CD4-positive, alpha-beta T cell (primary cell): ENCODE measurements at places on chromosomes 6 and 20.

GRCh38 chr6:16409531-16410441 is 171.4 kb downstream of the GMPR start:
- DNase-seq: peak; percentile 44

DNA sequence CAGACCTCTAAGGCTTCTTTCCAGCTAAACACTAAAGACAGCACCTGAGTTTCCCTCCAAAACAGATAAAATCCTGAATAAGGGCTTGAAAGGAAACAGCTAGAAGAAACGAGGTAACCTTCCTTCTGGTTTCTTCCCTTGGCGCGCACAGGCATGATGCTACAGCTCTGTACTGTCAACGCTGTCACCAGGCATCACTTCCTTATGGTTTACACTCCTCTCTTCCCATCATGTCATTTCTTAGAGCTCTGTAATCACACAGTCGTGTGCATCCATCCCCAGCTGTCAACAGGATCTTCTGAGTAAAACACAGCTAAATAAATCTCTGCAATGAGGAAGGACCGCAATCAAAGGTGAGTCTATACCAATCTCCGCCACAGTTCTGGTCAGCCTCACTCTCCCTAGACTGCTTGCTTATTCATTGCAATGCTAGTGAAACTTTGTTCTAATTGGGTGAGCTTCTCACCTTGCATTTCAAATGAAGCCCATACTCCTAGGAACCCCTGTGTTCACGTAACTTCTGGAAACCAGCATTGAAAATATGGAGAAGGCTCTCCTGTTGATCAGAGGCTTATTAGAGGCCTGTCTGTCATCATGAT is 162.6 kb upstream of the DTNBP1 start:
- DNase-seq: no peak

DNA sequence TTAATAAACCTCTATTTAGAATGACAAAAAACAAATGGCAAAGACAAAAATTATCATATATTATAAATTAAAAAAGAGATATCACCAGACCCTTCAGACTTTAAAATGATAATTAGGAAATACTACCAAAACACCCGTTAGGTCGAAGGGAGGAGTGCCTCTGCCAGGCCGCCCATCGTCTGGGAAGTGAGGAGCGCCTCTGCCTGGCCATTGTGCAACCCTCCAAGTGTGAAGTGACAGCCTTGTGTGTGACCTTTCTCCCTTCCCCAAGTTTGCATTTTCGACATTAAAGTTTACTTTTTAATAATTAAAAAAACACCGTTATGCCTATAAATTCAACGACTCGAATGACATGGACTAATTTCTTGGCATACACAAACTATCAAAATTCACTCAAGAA is 64.5 kb upstream of the TASP1 start:
- no peak for DNase-seq

GRCh38 chr6:119109654-119110325 is 31.3 kb upstream of the FAM184A start:
- DNase-seq: no peak

DNA sequence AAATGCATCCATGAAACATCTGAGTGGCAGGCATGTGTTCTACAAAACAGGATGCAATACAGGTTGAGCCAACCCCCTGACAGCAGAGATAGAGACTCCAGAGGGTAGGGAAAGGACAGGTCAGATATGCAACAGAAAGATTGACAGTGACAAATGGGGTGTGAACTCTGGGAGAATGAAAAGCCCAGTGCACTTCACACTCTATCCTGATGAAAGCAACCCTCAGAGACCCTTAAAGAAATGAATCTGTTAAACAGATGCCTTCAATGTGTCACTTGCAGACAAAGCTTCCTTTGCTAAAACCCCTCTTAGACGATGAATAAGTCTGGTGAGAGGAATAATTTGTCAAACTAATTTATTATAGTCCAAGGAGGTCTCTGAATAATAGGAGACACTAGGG is 89.9 kb downstream of the RFPL4B start:
- DNase-seq: no peak

GRCh38 chr6:122620902-122621301 is 10.7 kb downstream of the PKIB start:
- no peak for DNase-seq

- DNase-seq: no peak
These were observed 525.3 kb upstream of the JARID2 start for GRCh38 chr6:14720411-14721102.

GRCh38 chr6:68313911-68314310 is 321.2 kb upstream of the ADGRB3 start:
- DNase-seq: no peak

- no peak for DNase-seq
These were observed 308.1 kb downstream of the FOXC1 start for GRCh38 chr6:1917626-1918371.

DNA sequence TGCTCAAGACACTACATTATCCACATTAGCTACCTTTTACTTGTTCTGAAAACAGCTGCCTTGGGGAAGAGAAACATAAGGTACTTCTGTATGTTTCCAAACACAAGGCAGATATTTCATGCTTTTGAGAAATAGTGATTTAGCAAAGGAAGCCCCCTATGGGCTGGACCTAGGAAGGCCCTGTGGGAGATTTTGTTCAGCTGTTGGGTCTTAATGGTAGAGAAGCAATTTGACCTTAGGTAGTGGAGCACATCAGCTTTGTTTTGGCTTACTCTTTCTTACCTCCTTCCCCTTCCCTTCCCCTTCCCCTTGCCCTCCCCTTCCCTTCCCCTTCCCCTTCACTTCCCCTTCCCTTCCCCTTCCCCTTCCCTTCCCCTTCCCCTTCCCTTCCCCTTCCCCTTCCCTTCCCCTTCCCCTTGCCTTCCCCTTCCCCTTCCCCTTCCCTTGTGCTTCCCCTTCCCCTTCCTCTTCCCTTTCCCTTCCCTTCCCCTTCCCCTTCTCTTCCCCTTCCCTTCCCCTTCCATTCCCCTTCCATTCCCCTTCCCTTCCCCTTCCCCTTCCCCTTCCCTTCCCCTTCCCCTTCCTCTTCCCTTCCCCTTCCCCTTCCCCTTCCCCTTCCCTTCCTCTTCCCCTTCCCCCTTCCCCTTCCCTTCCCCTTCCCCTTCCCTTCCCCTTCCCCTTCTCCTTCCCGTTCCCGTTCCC is 84.6 kb downstream of the ANKS1A start:
- no peak for DNase-seq

DNA sequence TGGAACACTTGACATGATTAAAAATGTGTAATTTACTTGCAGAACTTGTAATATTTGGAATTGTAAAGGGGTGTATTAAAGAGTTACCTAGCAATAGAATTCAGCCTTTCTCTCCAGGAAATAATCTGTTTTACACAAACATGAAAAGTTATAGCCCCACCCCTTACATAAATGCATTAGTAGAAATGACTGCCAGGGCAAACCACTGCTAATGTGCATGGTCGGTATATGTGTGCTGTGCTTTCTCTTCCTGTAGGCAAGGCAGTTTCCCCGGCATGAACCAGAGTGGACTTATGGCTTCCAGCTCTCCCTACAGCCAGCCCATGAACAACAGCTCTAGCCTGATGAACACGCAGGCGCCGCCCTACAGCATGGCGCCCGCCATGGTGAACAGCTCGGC is 156.5 kb downstream of the TMEM242 start:
- no peak for DNase-seq

DNA sequence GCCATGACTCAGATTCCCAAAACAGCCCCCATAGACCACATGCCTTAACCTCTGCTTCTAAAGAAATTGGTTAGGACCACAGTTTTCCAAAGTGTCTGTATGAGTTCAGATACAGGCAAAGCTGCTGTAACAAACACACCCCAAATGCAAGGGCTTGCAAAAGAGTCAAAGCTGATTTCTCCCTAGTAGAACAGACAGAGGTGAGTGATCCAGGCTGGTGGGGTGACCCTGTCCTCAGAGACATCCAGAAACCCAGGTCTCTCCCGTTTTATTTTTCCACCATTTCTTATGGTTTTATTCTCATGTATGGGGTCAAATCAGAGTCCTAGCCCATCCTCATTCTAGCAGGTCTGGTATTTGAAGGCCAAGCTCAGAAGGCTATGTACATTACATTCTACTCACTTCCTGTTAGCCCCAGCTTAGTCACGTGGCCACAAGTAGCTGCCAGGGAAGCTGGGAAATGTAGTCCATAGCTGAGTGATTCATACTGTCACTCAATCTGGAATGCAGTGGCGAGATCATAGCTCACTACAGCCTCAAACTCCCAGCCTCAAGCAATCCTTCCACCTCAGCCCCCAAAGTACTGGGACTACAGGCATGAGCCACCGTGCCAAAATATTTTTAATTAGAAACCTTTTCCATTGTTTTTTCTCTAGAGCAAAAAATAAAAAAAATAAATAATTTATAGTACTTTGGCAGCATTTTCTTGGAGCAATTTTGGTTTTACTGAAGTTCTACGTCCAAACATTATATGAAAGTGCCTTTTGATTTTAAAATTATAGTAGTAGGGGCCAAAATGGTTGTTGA is 175.2 kb downstream of the ZMYND8 start:
- no peak for DNase-seq

- no peak for DNase-seq
These were observed 239.9 kb downstream of the HIVEP2 start for GRCh38 chr6:142705054-142705453.

DNA sequence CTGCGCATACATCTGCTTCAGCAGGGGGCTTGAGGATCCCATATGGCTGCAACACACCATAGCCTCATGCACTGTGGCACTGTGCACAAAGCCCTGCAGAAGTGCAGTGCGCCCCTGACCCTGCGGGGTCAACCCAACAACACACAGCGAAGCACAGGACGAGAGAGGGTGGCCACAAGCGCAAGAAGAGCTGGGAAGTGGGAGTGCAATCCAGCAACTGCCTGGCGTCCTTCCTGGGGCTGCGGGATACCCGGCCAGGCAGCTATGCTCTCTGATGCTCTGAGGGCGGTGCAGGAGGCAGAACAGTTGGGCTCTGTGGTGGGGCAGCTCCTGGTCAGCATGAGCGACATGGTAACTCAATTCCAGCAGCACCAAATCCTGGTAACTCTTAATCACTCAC is 5.6 kb upstream of the ACSS1 start:
- DNase-seq: no peak

GRCh38 chr6:14791526-14791925 is 454.3 kb upstream of the JARID2 start:
- no peak for DNase-seq

DNA sequence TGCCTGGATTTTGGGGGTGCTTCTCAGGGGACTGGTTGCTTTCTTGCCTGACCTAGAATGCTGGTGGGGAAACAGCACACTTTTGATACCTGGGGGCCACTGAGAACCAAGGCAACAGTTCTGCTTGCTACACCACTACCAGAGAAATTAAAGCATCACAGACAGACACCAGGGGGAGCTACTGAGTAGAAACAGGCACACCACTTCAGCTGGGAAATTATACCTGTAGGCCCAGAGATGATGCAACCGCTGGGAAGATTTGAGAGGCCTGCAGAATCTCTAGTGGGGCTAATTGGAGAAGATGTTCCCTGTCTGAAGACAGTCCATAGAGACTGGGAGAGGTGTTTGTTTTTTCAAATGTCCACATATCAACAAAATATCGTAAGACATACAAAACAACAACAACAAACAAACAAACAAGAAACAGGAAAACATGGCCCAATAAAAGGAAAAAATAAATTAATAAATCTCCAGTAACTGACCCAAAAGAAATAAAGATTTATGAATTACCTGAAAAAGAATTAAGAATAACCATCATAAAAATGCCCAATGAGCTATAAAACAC is 129.4 kb upstream of the RIN2 start:
- DNase-seq: no peak

DNA sequence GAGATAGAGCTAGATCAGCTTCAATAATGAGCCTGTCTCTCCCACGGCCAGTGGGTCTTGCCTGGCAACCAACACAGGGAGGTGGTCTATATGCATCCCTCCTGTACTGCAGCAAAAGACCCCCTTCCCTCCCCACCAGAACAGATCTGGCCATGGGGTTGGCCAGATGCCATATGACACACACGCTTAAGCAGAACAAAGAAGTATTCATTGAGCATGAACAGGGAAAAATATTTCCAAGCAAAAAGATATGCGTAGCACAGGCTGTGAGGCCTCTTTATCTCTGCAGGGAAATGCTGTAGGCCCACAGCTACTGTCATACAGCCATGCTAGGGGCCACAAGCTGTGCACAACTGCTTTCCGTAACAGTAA is 73.4 kb upstream of the NRSN1 start:
- DNase-seq: no peak

DNA sequence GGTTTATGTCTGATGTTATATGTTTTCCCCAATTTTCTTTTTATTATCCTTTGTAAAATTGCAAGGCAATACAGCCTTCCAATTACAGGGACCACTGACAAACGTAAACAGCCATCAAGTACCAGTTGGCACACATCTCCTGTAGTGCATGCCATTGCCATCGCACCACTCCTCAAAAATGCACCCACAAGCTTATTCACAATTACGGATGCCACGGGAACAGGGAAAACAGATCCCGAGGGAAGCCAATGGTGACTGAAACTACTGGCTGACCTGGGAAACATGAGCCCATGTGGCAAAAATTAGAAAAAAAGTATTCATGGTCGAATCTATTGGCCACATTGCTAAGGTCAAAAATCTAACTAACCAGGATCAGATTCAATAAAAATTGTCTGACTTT is 395.2 kb downstream of the PAX1 start:
- DNase-seq: no peak

GRCh38 chr20:17536944-17537444 is 5.8 kb upstream of the BFSP1 start:
- peak; percentile 43 for DNase-seq

DNA sequence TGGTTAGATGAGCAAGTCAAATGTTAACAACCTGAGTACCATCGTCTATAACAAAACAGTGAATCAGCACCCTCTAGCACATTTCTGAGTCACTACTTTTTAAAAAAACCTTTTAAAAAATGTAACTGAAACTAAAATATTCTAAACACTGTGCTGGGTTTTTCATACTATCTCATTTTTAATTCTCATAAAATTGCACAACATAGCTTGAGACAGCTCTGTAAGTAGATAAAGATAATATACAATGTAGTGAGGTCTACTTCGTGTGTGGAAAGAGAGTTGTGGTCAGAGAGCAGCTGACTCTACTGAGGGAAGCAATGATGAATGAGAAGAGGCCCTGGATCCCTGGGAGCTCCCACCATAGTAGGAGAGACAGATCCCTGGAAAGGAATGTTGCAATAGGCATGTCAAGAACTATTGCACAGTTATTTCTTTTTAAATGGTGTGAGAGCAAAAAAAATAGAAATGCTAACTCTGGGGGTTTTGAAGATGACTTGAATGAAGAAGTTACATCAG is 13.6 kb upstream of the CALHM6 start:
- no peak for DNase-seq

- DNase-seq: no peak
These were observed 669.0 kb upstream of the EYS start for GRCh38 chr6:66376001-66376400.
